CD8-positive, alpha-beta memory T cell (primary cell): ENCODE measurements at places on chromosomes 7 and 10.

GRCh38 chr10:119803264-119803663 is 69.4 kb downstream of the MCMBP start:
- DNase-seq: no peak

- DNase-seq: no peak
Observed at GRCh38 chr7:137655804-137656203, 191.0 kb downstream of the DGKI start.

- no peak for DNase-seq
Observed at GRCh38 chr10:102120991-102121738, 997 bp upstream of the LDB1 start.

DNA sequence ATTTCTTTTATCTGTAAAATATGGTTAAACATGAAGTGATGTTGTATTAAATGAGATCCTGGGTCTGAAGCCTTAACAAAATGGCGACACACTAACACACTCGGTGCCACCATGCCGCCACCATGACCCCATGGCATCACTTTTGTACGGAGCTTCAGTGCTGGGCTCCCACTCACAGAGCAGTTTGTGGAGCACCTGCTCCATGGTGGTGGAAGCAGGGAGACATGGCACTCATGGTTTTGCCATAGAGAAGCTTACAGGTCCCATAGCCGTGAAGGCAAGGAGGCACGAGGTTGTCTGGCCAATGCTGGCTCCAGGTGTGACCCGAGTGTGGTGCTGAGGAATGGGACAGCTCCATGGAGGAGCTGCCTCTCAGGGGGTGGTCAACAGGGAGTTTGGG is 63.5 kb upstream of the EN2 start:
- no peak for DNase-seq

DNA sequence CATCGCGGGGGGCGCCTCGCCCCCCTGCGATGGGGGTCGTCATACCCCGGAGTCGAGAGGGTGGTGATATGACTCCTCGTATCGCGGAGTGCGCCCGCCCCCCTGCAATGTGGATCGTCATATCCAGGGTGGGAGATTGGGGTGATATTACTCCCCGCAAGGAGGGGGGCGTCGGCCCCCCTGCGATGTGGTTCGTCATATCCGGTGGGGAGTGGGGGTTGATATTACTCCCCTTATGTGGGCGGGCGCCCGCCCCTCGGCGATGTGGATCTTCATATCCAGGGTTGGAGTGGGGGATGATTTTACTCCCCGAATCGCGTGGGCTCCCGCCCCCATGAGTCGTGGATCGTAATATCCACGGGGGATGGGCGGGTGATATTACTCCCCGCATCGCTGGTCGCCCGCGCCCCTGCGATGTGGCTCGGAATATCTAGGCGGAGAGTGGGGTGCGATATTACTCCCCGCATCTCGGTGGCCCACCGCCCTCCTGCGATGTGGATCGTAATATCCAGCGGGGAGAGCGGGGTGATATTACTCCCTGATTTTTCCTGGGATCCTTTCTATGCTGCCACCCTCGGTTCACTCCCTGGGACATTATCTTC is 36.9 kb downstream of the MEIG1 start:
- DNase-seq: no peak

- DNase-seq: no peak
Observed at GRCh38 chr7:100163006-100163531, 4.5 kb upstream of the TRAPPC14 start.
